ENCODE measurements at places on chromosomes 4 and X.
A peak's percentile ranks its signal among the peaks of the same experiment; 100 is the strongest.

- DNase-seq: no peak
These were observed 341.4 kb downstream of the RAB28 start for GRCh38 chr4:13142726-13143125.

DNA sequence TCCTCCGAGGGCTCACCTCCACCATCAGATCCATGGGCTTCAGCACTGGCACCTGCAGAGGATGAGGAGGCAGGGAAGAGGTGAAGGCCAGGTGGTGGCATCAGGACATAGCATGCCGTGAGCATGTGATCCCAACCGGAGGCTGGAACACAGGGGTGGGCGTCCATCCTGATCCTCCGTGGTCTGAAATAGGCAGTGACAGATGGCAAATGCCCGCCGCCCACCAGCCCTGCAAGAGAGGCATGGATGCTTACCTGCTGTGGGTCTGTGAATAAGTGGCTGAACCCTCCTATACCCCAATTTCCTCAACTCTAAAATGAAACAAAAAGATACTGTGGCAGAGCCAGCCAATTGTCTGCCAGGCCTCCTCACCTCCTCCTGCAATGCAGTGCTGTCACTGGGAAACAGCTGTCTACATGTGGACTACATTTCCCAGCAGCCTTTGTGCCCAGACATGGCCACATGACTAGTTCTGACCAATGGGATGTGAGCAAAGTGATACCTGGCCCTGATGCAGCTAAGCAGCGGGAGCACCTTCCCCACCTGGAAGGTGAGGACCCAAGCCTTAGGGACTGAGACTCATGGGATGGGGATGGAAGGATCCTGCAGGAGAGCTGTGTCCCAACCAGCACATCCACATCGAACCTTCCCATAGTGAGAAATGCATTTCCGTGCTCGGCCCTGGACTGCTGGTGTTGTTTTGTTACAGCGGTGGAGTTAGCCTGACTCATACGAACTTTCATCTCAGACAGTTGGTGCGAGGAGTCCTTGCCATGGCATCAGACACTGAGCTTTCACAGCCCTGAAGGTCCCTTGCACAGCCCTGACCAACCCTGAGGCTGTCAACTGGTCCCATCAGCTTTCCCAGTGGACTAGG lies 99.5 kb downstream of the PPP2R2C start:
- no peak for DNase-seq

DNA sequence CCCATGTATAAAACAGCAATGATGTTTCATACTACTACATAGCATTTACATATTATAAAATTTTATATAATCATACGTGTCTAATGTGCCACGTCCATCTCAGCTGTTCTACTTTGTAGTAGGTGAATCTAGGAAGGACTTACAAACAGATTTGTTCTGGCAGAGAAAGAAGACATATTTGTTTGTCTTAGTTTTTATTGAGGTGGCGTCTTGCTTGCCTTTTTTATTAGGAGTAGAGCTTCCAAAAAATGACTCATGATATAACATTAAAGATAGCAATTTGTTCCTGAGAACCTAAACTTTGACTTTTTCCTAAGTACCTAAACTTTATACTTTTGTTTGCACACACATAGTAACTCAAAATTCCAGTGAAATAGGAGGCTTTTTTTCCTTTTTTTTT lies 64.6 kb downstream of the CLDN22 start:
- no peak for DNase-seq

DNA sequence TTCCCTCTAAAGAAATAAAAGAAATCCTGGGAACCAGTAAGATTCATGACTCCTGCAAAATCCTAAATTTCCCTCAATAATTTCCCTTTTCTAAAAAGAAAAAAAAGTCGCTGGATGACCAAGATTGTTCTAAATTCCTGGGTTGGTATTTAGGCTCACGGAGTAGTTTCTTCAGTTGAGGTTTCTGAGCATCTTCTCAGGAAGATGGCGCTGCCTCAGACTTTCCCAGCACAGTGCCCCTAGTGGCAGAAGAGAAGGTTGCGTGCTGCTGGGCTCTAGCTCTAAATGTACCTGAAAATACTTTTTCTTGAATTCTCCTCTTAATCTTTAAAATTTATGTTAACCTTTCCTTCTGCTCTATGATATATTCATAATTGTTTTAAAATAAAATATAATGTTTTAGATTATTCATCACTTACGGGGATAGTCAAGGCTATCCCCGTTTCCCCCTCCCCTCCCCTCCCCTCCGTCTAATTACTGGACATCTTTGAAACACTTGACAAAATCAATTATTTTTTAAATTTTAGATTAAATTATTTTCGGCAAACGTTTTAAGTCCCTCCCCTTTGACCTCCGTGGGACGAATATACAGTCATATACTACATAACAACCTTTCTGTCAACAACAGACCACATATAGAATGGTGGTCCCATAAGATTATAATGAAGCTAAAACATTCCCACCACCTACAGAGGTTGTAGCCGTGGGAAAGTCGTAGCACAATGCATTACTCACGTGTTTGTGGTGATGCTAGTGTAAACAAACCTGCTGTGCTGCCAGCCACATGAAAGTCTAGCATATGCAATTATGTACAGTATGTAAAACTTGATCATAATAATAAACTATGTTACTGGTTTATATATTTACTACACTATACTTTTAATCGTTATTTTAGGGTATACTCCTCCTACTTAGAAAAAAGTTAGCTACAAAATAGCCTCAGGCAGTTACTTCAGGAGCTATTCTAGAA lies 41.0 kb upstream of the GATB start:
- DNase-seq: peak; percentile 46

DNA sequence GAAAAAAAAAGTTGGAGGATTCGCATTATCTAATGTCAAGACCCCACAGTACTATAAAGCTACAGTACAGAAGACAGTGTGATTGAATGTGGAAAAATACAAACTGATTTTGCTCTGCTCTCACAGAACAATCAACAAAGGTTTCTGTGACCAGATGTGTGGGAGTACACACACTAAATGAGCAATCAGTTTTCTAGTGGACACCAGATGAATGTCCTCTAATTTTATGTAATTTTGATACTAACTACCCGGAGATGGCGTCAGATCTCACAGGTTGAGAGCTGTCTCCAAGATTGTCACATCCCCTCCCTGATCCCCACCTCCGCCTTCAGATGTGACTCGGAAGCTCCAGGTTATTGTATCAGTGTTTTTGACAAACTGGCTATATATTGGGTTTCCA lies 81.9 kb upstream of the HUWE1 start:
- no peak for DNase-seq

GRCh38 chr4:101471201-101471600 lies 123.9 kb upstream of the PPP3CA start:
- no peak for DNase-seq

- DNase-seq: no peak
These were observed 46.8 kb downstream of the CLCN4 start for GRCh38 chrX:10203617-10204016.

DNA sequence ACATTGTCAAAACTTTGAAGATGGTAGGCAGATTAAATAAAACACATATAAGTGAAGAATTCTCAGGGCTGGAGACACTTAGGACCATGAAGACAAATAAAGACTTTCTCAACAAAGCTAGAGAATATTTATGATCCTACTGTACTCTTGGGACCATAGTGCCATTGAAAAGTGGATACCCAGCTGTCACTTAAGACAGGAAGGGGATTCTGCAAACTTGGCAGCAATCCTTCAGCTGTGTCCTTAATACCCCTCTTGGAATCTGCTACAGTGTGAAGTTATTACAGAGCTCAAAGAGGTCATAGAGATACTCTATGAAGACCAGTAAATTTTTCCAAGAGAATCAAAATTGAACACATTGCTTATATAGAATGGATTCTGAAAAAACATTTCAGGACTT lies 24.3 kb downstream of the PDE5A start:
- no peak for DNase-seq

DNA sequence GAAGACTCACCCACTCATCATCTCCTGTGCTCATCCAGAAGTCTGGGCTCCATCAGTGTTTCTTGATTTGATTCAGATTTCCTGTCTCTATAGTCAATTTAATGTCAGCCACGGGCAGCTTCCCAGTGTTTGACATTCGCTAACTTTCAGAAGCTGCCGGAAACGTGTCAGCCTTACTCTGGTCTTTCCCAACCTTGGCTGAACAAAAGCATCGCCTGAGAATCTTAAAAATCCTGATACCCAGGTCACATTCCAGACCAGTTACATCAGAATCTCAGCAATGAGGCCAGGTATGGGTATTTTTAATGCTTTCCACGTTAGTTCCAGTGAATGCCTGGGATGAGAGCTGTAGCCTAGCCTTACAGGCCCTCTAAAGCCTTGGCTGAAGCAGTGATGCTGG lies 233.8 kb downstream of the FRMPD4 start:
- no peak for DNase-seq

Data from activated T-cell treated with anti-CD3 and anti-CD28 coated beads for 1 hour (primary cell).